ENCODE measurements at places on chromosomes 12 and 14.

- DNase-seq, result no peak
Observed at GRCh38 chr12:57765003-57765697, 1.7 kb downstream of the CYP27B1 start.

DNA sequence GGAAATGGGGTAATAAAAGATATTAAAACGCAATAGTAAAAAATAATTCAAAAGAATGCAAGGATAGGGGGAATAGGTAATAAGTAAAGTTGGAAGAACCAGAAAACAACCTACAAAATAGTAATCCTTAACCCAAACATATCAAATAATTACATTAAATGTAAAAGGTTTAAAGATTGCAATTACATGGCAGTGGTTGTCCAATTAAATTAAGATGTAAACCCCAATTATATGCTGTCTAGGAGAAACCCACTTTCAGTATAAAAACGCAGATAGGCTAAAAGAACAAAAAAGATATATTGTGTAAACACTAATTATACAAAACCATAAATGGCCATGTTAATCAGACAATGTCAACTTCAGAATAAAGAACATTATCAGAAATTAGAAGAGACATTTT is 247.3 kb downstream of the SLC25A21 start:
- DNase-seq, result no peak

- DNase-seq, result no peak
Observed at GRCh38 chr12:6215932-6216494, 15.8 kb downstream of the CD9 start.

GRCh38 chr14:66831173-66831572 is 323.2 kb downstream of the GPHN start:
- no peak for DNase-seq

DNA sequence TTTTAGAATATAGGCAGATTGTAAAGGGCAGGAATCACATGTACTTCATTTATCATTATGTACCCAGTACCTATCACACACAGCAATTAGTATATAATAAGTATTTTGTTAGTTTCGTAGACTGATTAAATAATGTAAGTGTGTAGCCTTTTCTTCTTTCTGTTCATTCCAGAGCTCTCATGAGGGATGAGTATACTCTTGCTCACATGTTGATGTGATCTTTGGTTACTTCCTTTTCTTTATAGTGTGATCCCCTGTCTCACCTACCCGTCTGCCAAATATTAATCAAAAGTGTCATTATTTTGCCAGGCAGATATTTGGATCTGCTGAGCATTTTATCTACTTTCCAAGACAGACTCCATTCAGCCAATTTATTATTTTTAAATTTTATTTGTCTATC is 156.1 kb downstream of the PCNX1 start:
- DNase-seq, result no peak

DNA sequence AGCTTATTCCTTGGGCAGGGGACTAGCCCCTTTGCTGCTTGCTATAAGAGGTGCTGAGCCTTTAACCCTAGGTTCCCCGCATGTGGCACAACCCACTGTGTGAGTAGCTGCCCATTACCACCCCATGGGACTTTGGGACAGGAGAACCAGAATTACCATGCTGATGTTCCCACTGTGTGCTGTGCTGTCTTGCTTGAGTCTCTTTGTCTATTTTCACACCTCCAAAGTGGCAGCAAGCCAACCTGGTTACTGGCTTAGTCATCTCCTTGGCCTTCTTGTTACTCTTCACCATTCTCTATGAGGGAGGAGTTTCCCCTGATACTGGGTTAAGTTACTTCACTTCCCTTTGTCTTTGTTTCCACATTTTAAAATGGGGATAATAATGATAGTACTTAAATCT is 73.4 kb upstream of the ETV6 start:
- DNase-seq, result no peak

GRCh38 chr12:127060310-127060847 is 1206.6 kb upstream of the TMEM132C start:
- DNase-seq, result no peak

- no peak for DNase-seq
Observed at GRCh38 chr14:95915330-95915729, 38.7 kb downstream of the TUNAR start.

DNA sequence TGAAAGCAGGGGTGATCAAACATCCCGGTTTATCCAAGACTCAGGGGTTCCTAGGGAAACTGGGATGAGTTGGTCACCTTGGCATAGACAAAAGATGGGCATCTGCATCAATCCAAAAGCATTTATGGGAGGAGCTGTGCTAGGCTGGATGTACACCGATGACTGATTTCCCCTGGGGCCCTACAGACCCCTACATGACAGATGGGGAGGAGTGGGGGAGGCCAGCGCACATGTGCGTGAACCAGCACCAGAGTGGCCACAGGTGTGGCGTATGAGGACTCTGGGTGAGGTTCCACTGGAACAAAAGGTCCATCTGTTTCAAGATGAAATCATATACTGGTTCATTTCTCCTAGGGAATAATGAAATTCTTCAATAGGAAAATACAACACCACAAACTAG is 210.4 kb downstream of the ITPR2 start:
- DNase-seq, result no peak

- DNase-seq, result no peak
Observed at GRCh38 chr12:105850103-105850968, 288.4 kb downstream of the NUAK1 start.

DNA sequence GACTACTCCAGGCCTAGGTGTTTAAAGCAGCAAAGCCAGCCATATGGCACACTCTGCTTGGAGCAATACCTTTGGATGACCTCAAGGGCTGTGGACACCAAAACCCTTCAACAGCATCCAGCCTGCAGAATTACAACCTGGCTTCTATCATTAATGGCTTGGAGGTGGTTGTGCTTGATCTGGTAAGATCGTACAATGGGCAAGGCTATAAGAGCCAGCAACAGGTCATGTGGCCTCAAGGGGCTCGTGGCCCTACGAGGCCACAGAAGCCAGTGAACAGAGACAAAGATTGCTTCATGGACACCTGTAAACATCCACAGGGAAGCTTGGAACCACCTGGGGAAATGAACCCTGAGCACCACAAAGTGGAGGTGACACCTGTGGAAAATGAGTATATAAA is 657.3 kb downstream of the BCL11B start:
- DNase-seq, result no peak

DNA sequence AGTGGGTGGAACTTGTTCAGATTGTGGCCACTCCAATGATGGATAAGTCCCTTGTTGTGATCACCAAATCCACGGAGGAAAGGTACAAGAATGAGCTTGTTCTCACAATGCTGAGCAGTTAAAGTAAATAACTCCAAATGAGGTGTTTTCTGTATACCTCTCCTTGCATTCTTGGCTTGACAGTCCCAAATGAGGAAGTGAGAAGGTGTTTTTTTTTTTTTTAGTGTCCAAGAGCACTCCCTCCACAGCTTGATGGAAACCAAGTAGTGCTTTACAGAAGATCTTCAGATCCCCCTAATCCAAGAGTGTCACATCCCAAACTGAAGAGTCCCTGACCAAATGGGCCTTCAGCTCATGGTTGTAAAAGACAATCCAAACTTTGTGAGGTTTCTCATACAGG is 153.6 kb downstream of the ATP23 start:
- no peak for DNase-seq

- no peak for DNase-seq
Observed at GRCh38 chr12:3137268-3137781, 60.1 kb downstream of the TSPAN9 start.

DNA sequence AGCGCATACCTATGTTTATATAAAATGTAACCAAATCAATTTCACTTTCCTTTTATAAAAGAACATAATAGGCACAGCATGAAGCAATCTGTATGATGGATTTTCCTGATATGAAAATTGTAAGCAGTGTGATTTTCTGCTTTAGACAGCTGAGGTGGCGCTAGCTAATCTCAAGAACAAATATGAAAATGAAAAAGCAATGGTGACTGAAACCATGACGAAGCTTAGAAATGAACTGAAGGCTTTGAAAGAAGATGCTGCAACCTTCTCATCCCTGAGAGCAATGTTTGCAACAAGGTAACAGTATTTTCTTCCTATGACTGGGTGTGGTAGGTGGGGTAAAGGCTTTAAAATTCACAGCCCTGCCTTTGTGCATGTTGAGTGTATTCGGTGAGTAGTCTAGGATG is 65.0 kb upstream of the FGD4 start:
- no peak for DNase-seq

- no peak for DNase-seq
Observed at GRCh38 chr12:50650285-50650684, 113.6 kb upstream of the ATF1 start.

DNA sequence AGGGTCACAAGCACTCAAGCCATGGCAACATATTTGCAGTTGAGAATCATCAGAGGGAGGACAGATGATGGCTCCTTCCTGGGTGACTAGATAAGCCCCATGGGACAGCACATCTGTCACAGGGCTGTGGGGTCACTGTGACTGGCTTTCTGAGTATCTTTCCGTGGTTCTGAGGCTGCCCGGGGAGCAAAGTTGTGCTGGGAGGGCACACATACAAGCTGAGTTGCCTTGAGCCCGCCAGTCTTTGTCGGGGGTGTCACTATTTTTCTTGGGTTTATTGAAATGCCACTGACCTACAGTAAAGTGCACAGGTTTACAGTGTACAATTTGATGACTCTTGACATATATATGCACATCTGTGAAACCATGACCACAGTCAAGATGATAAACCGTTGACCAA is 17.2 kb upstream of the KIF26A start:
- DNase-seq, result no peak

DNA sequence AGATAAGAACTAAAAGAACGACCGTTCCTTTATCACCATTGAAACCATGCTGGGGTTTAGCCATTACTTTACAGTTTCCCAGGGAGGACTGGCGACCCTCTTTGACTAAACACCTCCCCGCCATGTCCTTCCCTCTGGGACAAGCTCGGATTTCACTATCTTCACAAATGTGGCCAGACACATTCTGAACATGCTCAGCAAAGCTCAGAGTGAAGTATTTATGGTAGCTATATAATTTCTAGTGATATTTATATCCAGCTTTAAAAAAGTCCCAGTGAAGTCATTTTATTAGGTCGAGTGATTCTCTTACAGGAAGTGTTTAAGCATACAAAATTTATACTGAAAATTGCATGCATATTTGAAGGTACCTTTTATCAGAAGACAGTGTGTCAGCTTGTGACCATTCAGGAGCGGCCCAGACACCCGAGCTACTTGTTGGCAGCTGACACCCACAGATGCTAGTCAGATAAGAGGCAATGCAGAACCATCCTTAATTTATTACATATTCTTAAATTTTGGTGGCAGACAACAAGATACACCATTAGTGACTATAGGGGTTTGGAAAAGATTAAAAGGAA is 36.8 kb downstream of the NIN start:
- DNase-seq, result no peak

DNA sequence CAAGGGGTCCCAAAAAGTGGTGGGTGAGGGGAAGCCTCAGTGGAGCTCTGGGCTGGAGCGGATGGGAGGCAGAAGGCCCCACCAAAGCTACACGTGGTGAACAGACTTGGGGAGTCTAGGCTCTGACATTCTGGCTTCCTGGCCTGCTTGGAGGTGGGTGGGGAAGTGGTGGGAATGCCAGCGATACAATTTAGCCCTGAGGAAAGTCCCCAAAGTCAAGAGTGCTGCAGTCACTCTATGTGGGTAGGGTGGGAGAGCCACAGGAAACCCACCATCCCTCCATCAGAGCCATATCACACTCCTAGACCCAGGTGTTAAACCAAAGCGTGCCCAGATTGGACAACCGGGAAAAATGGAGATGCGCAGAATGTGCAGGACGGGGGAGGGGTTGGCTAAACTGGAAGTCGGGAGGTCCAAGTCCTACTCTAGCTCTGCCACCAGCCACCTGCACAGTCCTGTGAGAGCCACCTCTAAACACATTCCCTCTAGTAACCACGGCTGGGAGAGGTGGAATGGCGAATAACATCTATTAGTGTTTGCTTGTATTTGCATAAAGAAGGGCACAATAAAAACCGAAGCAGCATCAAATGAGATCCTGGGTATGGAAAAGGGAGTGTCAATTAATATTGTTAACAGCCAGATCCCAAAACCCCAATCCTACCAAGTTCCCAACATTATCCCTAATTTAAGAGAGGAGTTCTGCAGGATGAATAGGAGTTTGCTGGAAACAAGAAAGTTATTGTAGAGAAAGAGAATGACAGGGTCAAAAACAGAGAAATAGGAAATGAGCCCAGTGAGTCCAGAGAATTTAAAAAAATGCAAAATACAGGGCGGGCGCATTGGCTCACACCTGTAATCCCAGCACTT is 14.0 kb upstream of the CD9 start:
- DNase-seq, result no peak

DNA sequence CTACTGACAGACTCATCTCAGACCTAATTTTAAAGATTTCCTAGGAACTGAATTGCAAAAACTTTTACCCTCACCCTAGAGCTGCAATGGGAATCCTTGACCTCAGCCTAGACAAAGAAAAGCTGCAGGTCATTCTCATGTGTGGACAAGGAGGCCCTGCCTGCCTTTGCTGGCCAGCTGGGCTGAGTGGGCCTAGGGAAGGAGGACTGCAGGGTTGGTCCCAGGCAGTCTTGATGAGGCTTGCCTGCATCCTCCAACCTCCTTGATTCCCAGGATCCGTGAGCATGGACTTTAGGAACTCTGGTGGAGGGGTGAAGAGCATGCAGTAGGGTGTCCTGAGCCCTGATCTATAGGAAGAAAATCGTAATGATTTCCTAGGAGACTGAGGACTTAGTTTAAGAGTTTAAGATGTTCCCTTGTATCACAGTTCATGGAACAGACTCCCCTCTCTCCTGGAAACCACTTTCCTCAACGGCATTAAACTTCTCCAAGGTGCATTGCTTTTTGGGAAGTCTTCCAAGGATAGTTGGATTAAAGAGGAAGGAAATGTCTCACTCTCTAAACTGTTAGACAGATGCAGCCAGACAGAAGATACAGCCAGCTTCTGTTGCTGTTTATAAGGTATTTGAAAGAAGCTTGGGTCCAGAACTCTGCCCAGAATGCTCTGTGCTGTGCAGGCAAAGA is 55.4 kb upstream of the DDX11 start:
- no peak for DNase-seq

- peak; percentile 72 for DNase-seq
Observed at GRCh38 chr14:61280526-61281185, 482 bp downstream of the TMEM30B start.

GRCh38 chr12:62103748-62104147 is 156.5 kb upstream of the USP15 start:
- no peak for DNase-seq

DNA sequence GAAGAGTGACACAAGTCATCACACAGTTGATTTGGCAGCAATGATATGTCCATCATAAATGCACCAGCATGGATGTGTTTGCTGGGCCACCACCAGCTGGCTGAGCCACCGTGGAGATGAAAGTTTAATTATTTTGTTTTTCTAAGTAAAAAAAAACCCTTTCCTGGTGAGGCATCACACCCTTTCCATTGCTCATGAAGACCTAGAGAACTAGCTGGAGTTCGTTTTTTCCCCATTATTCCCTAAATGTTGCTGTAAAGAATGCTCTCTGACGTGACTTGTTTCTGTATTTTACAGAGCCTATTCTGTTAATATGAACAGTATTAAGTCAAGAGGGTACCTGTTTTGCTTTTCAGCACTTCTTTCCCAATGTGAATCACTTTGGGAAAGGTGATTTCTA is 257.9 kb downstream of the MSRB3 start:
- DNase-seq, result no peak

GRCh38 chr14:70254476-70254961 is 65.8 kb upstream of the SLC8A3 start:
- no peak for DNase-seq

Measured in stimulated activated CD4-positive, alpha-beta T cell treated with anti-CD3 and anti-CD28 coated beads, Interleukin-2, amount 100 ng/mL, for 4 hours (primary cell).